ENCODE measurements at places on chromosomes 6 and 20.

GRCh38 chr20:50821257-50821921 is 26.5 kb downstream of the BCAS4 start:
- no peak for DNase-seq

- DNase-seq, result no peak
Observed at GRCh38 chr6:25315194-25316177, 36.3 kb downstream of the CARMIL1 start.

DNA sequence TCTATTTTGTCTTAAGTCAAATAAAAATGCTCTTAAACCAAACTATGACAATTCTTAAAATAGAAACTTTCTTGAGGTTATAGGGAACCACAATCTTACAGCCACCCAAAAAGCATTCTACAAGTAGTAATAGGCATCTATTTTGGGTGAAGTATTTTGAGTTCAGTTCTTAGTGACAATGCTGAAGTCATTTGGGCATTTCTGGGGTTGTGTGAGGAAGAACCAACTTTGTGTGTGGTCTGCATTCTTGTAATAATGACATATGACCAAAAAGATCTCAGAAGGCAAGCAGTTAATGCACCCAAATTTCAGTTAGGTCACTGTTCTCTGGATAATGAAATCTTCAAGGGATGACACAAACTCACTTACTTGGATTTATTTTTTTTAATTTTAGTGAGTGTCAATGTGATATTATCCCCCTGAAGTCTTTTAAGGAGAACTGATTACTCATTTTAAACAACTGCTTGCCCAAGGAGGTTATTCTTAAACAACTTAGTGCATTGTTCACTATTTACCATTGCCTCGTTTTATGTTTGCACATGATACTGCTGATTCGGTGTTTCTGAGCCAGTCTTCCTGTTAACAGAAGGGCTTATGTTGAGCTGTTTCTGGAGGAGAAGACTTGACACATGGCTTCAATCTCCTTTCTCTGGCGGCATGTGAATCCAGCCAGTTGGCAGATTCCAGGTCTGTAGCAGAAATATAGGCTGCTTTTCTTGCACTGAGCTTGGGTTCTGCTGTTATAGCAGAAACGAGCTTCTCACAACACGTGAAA is 618.9 kb downstream of the BCKDHB start:
- DNase-seq, result no peak

DNA sequence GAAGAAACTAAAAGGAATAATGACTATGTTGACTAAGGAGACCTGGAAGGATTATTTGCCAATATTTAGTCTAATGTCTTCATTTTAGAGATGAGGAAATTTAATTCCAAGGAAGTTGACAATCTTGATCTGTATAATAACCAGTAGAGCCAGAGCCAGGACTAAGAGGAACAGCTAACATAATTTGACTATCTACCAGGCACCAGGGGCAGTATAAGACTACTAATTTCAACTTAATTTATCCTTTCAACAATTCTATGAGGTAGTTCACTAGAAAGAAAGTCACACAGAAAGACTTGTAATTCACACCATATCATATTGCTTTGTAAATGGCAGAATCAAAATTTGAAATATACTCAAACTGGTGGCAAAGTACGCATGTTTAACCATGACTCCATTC is 273.0 kb upstream of the STXBP5 start:
- DNase-seq, result no peak

DNA sequence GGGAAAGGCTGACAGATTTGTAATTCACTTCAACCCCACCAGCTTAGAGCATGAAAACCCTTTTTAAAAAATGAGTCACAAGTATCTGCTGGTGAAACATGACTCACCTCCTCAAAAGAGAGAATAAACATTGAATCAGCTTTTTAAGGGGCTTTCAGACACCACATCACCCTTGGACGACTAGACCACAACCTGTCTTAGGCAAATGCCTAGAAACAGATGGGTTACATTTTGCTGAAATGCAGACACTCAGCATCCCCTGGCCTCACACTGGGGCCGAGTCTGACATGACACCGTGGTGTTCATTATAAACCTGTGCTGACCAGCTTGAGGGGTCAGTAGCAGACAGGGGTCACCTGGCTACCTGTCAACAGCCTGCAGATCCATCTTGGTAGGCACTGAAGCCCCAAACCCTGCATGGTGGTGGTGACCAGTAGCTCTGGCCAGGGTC is 175.3 kb upstream of the CST7 start:
- DNase-seq, result no peak

- DNase-seq, result peak; percentile 38
Observed at GRCh38 chr6:82589509-82590206, 226.0 kb downstream of the TPBG start.

GRCh38 chr20:35886537-35886936 is 67.8 kb downstream of the SCAND1 start:
- DNase-seq, result no peak

- no peak for DNase-seq
Observed at GRCh38 chr6:20678831-20679352, 144.6 kb downstream of the CDKAL1 start.

GRCh38 chr6:111653434-111653833 is 47.8 kb upstream of the TRAF3IP2 start:
- no peak for DNase-seq

GRCh38 chr6:132214716-132215115 is 186.6 kb downstream of the MOXD1 start:
- DNase-seq, result no peak

DNA sequence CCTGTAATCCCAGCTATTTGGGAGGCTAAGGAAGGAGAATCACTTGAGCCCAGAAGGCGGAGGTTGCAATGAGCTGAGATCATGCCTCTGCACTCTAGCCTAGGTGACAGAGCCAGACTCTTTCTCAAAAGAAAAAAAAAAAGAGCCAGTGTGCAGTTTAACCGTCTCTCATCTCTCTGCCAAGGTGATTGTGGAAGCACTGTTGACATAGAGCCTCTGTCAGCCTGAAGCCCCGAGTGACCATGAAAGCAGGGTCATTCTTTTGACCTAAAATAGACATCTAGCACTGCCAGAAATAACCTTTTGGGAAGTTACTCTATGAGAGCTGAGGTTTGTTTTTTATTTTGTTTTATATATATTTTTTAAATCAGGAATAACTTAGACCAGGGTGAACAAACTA is 7.4 kb downstream of the DEFB127 start:
- no peak for DNase-seq

DNA sequence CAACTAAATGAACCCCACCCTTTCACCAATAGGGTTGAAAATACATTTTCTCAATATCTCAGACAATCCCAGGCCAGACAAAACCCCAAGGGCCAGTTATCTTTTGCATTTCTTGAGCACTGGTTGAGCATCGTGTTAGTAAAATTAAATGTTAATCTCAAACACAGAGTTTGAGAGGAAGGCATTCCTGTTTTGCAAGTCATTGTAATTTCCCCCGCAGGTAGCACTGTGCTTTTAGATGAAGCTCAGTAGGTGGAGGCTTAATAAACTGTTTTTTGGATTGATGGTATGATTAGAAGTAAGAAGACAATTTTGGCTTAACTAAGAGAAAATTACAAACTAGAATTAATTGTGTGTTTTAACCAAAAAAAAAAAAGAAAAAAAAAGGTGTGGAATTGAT is 998.6 kb upstream of the FLRT3 start:
- no peak for DNase-seq

DNA sequence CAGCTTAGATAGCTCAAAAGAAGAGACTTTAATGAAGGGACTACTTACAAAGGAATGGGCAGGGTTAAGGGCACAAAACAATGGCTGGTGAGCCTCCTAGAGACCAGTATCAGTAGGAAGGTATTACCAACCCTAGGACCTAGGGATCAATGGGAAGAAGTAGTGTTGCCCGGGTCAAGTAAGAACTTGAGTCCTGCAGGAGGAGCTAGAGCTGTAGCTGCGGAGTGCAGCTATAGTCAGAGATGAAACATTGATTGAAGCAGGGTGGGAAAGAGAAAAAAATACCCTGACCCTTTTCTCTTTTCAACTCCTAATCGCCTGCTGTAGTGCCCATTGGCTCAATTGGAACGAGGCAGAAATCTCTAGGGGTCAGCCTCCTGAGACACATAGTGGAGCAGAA is 144.0 kb downstream of the FLRT3 start:
- no peak for DNase-seq

Data from Caco-2 (cell line).